T47D (cell line): ENCODE measurements at places on chromosomes 7 and 10.

DNA sequence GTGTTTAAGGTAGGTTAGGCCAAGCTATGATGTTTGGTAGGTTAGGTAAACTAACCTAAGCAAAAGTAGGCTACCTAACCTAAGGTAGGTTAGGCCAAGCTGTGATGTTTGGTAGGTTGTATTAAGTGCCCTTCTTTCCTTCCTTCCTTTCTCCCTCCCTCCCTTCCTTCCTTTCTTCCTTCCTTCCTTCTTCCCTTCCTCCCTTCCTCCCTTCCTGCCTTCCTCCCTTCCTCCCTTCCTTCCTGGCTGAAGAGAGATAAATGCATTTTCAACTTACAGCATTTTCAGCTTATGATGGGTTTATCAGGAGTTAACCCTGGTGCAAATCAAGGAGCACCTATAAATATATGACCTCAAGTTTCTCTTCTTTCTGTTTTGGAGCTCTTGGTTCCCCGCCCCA lies 56.2 kb downstream of the SND1 start:
- no peak for DNase-seq

DNA sequence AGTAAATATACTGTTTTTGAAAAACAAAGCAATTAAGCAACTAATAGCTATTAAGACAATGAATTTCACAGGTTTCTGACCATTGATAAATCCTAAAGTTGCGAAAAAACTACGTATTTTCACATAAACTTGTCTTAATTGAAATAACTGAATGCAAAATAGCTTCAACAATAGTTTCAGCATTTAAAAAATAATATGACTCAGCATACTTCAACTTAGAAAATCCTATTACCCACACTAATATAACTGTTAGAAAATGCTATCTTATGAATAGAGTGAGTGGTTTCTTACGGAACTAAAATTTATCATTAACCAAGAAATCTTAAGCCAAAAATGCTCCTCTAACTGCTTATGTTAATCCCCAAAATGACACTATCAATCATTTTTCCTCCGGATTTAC lies 183.9 kb downstream of the AVL9 start:
- no peak for DNase-seq

- DNase-seq, result no peak
Observed at GRCh38 chr10:92541583-92541982, 32.3 kb downstream of the IDE start.

DNA sequence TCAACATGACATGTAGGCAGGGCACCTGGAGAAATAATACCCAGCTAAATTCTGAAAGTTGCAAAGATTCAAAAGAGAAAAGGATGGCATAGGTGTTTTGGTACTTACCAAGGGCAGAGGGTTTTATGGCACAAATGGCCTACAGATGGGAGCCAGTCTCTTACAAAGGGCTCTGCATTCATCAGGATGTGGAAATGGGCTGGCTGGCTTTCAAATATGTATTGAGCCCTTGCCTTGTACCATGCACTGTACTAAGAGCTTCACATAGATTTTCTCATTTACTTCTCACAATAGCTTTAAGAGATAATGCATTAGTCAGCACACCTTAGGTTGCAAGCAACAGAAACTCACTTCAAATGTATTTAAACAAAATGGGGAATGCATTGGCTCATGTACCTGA lies 327.1 kb downstream of the BICC1 start:
- DNase-seq, result no peak

- no peak for DNase-seq
Observed at GRCh38 chr7:1752111-1752510, 82.0 kb downstream of the ELFN1 start.

DNA sequence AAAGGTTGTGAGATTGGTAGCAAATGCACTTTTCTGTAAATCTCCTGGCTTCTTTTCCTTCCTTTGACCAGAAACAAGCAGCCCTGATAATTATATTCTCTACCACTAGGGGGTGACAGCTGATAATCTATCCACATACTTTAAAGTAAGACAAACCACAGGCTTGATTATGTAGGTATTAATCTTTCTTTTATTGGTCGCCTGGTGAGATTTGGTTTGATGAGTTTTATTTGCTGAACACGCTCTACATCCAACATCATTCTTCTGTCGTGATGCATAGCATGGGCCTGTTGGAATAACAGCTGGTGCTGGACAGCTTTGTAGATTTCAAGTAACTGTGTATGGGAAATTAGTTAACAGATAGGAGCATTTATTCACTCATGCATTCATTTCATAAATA lies 63.5 kb downstream of the ZNF365 start:
- peak; percentile 38 for DNase-seq

DNA sequence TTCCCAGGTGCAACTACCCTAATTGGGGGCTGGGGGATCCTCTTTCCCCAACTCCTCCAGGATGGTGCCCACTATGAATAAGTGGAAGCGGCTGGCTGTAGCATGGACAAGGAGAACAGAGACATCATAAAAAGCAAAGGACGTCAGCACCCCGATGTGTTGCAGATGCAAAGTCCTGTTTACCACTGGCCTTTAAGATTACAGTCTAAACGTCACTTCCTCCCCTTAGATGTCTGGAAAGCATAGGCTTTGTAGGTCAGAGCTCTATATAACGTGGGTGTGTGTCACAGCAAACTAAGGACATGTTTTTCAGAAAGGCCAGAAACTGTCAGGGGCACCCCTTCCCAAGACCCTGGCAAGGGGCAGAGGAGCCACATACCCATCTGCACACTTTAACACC lies 7.9 kb downstream of the COBL start:
- no peak for DNase-seq

DNA sequence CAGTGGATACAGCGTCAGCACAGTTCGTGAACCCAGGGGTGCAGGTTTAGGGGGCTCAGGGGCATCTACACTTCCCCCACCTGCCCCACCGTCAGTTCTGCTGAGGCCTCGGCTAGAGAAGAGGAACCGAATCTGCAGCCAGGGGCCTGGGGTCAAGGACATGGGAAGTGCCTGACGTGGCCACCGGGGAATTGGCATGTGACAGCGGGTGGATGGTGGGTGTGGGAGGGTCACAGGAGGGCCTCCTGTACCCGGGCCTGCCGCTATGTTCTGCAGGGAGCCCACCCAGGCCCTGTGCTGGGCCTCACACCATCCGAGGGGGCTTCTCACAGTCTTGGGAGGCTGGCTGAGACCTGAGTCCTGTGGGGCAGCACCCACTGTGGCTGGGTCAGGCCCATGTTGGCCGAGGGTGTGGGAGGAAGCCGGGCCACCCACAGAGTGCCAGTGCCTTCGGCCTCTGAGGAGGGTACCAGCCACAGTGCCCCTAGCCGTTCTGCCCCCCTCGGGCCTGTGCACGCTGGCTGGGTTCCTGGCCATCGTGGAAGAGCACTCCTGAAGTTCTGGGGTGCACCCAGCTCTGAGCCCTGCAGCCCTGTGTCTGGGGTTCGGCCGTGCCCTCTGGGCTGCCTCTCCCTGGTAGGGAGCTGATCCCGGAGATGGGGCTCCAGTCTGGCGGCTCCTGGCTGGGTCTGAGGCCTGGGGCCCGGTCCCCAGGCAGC lies 5.9 kb downstream of the TTYH3 start:
- DNase-seq, result no peak

DNA sequence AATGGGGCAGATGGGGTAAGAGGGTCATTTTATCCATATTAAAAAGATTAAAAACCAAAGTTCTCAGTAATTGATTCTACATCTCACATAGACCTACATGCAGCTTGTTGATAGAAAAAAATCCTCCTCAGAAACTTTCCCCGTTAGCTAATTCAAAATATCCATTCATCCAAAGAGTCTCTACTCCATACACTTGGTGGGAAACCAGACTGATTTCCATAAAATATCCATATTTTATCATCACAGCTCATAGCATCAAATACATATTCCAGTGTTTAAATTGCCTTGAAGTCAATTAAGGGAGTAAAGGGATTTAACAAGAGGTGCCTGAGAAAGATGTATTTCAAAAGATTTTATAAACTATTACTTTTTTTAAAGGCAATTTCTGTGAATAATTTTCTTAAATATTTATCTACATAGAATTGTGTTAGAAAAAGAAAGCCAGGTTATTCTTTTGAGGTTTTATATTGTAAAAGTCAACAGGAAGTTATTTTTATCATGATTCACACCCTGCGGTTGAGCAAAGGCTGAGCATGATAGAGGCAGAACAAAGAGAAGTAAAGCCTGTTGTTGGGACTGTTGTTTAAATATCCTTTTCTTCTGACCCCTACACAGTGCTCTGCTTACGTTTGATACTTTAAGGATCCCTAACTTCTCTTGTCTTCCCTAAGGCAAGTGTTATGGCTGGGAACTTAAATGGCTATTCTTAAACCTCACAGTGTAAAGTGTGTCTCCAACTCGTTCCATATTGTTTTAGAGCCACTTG lies 266.7 kb downstream of the PRKG1 start:
- no peak for DNase-seq

- no peak for DNase-seq
Observed at GRCh38 chr7:69129951-69130350, 468.3 kb upstream of the AUTS2 start.

- DNase-seq, result peak; percentile 39
Observed at GRCh38 chr7:50379082-50379481, 71.1 kb downstream of the FIGNL1 start.

GRCh38 chr10:50604049-50604640 lies 19.6 kb downstream of the SGMS1 start:
- DNase-seq, result peak; percentile 17

DNA sequence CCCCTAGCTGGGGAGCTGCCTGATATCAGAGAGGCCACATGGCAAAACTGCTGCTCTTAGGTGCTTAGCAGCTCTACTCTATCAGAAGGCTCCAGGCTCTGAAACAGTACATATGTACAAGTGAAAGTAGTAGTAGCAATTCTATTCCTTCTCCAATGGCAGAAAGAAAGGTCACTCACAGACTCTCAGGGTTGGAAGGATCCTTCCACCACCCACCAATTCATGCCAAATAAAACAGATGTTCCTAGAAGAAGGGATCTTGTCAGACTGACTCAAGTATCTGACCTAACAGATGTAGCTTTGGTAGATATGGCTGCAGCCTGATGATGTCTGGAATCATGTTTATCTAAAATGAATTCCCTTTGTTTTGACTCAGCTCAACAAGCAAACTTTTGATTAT lies 8.0 kb upstream of the ALDH18A1 start:
- no peak for DNase-seq

DNA sequence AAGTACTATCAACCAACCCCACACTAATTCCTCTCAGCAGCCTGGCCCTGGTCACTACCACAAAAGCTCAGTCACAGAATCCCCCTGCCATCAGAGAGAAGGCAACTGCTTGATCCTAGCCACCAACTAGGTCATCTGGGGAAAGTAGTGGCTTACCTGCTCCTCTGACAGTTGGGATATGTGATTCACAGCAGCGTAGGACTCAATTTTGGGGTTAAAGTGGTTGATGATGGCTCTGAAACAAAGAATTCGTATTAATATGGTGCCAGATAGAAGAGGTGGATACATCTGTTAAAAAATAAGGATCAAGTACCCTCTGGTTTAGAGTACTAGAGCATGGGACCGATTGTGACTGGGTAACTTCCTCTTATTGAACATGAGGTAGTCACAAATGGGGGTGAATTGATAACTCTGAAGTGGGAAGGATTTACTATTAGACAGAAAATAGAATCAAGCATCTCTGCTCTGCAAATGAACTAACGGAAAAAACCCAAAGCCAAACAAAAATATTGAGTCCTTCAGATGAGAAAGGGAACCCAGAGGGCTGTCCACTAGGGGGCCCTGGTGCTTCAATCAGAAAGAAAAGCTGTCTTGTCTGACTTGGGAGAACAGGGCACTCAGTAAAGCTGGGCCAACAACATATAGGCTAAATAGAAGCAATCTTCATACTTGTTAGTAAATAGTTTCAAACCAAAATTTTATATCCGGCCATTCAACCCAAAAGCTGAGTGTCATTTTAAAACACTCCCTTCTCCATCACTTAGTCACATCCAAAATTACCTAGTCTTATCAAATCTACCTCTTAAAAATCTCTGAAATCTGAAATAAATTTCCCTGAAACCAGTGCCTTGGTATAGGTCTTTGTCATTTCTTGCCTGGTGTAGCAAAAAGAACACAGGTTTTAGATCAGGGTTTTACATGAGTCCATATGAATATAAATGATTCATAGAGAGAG lies 45.9 kb upstream of the KCNIP2 start:
- DNase-seq, result peak; percentile 75

DNA sequence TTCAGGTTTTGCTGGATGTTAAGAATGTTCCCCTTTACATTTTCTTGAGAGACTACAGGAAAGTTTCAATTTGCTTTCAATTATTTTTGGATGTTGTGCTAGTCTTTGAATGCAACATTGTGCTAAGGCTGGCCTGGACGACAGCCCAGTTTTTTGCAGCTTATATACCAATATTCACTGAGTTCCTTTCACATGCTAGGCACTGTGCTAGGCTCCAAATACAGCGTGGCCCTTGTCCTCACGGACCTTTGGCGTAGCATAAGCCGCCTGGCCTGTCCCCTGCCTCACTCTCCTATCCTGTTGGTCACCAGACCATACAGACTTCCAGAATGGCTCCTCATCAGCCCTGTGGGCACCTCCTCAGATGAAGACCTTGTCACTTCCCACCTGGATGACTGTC lies 19.5 kb upstream of the HSPA12A start:
- DNase-seq, result no peak

DNA sequence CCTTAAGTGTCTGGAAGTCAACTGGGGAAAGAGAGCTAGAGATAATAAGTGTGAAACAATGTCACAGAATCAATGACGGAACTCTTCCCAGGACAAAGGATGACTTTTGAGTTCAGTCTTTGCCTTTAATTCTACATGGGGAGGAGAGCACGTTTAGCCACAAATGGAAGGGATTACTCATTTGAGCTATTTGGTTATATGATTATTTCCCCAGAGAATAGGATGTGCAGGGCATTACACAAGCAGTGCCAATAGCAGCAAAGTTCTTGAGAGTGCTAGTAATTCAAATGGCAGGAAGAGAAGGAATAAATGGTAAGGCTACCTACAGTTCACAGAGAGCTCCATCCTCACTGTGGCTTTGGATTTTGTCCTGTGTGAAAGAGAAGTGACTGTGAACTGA lies 6.0 kb downstream of the EGFR start:
- no peak for DNase-seq

- DNase-seq, result no peak
Observed at GRCh38 chr10:29163746-29164145, 125.1 kb upstream of the LYZL1 start.

DNA sequence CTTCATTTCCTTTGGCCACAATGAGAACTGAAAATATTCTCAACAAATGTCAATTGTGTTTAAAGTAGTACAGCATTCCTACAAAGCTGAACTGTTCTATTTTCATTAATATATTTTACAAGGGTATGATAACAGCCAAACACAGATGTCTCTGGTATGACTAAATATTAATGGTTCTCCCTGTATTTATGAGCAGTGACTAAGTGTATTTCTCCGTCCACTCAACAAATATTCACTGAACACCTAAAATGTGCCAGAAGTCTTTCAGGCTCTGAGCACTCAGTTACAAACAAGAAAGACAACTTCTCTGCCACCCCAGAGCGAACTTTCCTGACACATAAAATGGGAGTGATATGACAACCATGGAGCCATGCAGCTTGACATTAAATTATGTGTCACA lies 135.6 kb downstream of the VPS41 start:
- DNase-seq, result no peak
